ENCODE measurements at places on chromosomes 1 and 21.

- DNase-seq, result no peak
Measured at GRCh38 chr1:188228623-188229022, 1399.9 kb downstream of the PLA2G4A start.

DNA sequence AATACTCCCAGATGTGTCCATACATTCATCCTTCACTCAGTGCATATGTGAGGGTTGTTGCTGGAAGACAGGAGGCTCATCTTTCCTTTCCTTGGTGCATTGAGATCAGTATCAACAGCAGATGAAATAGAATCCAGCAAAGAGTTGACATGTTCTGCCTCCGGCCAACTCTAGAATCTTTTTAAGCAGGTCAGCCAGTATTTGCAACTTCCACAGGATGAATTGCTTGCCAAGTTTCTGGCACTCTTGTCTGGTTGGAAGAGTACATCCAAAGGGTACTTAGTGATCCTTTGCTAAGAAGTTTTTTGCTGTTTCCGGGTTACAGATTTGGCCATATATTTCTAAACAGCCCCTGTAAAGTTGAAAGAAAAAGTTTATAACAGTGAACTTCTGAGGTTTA, 21.1 kb downstream of the SYNC start:
- no peak for DNase-seq

DNA sequence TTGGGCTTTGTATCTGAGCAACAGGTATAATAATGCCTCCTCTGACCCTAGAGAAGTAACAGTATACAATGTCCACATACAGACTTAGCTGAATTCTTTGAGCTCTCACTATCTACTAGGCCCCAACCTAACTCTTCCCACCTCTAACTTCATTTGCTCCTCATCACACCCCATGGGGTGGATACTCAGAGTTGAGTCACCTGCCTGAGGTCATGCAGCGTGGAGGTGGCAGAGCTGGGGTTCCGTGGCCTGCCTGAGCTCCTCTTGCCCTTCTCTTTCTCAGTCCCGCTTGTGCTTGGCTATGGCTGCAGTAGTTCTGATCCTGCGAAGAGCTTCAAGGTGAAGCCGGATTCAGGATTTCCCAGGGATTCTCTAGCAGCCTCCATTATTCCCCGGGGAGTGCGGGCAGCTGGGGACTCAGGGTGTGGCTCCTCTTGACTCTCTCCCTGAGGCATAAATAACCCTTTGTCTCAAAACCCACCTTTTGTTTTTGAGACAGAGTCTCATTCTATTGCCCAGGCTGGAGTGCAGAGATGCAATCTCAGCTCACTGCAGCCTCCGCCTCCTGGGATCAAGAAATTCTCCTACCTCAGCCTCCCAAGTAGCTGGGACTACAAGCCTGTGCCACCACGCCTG, 29.9 kb upstream of the ACTL8 start:
- no peak for DNase-seq

DNA sequence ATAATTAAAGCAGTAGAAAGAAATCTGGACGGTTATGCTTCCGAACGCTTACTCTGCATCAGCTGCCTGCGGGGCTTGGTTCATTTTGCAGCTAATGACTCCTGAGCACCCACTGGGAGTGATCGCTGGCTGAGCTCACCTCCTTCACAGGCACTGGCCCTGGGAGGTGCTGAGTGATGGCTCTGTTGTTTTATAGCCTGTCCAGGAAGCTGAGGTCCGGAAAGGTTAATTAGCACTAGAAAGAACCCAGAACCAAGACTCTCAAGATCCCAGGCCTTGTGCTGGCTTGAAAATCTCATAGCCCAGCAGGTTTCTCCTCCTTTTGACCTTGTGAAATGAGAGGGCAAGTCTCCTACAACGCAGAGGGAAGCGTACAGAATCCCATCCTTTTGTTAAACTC, 226.2 kb downstream of the AJAP1 start:
- no peak for DNase-seq

DNA sequence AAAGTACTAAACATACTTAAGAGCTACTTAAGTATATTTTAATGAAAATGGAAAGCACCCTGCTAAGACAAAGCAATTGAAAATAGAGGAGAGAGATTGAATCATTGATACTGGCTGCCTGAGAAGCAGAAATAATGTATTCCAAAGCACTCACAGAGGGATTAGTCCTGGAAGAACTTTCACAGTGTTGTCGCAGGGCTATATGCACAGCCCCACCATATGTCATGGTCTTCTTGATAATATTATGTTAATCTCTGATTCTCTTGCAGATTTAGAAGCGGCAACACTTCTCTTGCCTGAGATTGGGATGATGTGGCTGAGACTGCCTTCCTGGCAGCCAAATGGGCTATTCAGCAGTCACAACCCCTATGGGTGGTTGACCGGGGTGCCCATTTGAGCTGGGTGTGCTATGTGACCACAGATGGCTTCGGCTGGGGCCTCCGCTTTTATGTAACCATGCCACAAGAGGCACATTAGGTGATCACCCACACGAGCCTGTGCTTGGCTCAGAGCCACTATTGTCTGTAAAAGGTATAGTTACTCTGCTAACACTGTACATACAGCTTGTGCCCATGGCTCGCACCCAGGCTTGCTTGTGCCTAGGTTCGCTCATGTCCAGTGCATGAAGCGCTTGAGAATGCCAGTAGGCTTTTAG, 152.2 kb upstream of the SGIP1 start:
- DNase-seq, result no peak

GRCh38 chr1:151756291-151756690, 7.0 kb downstream of the MRPL9 start:
- DNase-seq, result peak; percentile 61

- DNase-seq, result peak; percentile 93
Measured at GRCh38 chr1:78224861-78225552, 179.2 kb downstream of the GIPC2 start.

GRCh38 chr21:45154511-45155508, 80.4 kb downstream of the ADARB1 start:
- DNase-seq, result peak; percentile 4

DNA sequence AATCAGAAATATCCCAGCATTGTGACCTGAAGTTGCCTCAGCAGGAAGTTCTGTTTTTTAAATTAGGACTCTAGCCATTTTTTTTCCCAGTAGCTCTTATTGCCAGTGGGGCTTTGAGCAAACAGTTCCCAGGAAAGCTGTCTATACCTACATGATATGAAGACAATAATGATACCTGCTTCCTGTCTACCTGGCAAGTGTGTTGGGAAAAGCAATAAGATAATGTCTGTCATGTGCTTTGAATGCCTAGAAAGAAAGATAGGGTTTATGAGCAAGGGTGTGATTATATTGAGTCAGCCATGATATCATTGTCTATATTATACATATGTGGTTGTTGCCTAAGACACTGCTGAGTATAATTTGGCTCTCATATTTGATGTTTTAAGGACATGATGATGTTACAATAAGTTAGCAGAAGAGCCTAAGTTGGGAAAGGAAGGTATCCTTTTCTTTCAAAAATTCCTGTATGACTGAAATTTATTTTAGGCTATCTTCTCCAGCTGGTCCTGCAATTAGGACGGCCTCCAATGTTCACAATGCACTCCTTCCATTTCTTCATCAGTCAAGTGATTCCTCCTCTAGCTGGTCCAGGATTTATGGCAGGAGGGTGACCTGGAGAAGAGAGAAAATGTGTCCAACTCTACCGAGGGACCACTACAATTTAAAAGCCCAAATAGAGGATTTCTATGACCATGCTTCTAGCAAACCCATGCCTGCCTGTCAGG, 99.6 kb upstream of the CDC42BPA start:
- no peak for DNase-seq

- DNase-seq, result peak; percentile 33
Measured at GRCh38 chr1:182974506-182975191, 21.7 kb upstream of the SHCBP1L start.

GRCh38 chr1:3607703-3608065, 3.6 kb downstream of the MEGF6 start:
- no peak for DNase-seq

DNA sequence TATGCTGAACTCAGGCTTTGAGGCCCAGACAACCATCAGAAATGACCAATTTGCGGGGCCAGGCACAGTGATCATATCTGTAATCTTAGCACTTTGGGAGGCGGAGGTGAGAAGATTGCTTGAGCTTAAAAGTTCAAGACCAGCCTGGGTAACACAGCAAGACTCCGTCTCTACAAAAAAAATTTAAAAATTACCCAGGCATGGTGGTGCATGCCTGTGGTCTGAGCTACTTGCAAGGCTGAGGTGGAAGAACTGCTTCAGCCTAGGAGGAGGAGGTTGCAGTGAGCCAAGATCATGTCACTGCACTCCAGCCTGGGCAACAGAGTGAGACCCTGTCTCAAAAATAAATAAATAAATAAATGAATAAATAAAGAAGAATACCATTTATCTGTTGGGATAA, 156.5 kb downstream of the EIF4G3 start:
- peak; percentile 52 for DNase-seq

DNA sequence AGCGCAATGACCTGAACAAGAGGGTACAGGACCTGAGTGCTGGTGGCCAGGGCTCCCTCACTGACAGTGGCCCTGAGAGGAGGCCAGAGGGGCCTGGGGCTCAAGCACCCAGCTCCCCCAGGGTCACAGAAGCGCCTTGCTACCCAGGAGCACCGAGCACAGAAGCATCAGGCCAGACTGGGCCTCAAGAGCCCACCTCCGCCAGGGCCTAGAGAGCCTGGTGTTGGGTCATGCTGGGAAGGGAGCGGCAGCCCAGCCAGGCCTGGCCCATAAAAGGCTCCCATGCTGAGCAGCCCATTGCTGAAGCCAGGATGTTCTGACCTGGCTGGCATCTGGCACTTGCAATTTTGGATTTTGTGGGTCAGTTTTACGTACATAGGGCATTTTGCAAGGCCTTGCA, 5.4 kb upstream of the CCDC28B start:
- DNase-seq, result no peak

DNA sequence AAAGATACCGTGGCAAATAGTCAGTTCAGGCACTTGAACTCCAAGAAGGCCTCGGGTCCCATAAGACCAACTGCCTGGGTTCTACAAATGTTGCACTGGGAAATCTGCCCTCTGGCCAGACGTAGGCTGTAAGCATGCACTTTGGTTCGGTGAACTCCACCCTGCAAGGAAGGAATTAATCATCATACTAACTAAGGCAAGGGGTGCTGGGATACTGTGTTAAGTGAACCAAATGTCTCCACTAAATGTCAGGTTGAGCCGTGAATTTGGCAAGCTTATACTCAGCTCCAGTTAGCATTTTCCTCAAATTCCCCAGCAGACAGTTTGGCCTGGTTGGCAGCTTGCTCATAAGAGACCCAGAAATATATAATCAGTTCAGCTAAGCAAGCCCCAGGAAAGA, 385.9 kb downstream of the GPATCH2 start:
- DNase-seq, result peak; percentile 85

DNA sequence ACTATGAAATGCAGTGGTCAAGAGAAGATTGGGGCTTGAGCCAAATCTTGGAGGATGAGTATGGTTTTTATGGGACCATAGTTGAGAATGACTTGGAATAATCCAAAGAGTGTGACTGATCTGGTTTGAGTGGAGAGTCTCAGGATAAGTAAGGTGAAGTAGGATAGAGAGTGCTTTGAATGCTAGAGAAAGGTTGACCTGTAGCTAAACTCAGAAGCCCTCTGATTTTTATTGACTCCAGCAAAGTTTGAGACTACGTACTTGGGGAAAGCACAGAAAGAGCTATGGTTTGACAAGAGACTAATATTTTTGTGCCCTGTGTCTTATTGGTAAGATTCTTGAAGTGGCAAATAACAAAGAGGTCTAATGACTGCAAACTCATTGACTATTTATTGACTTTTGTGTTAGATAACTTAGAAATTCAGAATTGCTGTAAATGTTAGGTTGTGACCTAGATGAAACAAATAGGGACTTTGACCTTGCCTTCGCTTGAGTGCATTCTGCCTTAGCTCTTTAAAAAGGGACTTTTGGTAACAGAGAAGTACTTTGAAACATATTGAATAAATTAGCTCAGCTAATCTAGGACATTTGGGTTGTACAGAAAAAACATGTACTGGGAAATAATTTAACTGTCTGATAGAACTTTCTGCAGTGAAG, 35.1 kb downstream of the UAP1 start:
- DNase-seq, result peak; percentile 16

- no peak for DNase-seq
Measured at GRCh38 chr1:17662296-17662695, 92.8 kb upstream of the ACTL8 start.

Data from renal cortical epithelial cell (primary cell).